ENCODE measurements at places on chromosomes 2 and 18.
A peak's percentile ranks its signal among the peaks of the same experiment; 100 is the strongest.

DNA sequence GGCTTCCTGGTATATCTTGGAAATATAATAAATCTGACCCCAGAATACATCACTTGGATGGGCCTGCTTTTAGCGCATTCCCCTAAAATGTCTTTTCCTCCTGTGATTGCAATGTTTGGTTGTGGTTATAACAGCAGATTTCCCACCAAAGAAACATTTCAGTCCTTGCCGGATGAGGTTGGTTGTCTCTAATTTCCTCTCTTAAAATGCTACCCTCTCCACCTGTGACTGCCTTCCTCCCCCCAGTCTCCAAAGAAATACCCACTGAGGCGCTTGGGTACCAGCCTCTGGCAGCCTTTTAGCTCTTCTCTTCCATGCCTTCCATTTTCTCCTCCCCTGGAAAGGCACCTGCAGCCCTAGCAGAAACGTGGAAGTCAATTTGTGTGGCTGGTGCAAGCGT, 102.1 kb upstream of the SIX3 start:
- no peak for DNase-seq

DNA sequence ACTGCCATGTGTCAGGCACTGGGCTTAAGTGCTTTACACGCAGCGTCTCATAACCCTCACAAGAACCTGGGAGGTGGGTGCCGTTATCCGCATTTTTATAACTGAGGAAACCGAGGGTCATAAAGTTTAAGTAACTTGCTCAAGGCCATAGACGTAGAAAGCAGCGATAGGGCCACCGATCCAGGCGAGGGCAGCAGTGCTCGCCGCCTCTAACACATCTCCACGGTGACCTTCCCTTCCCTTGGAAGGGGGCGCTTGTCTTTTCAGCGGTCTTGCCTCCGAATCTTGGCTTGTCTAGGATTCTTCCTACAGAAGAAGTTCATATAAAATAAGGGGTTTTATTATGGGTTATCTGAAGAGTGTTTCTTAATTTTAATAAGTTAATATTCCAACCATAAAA, 186.6 kb downstream of the GBX2 start:
- no peak for DNase-seq

DNA sequence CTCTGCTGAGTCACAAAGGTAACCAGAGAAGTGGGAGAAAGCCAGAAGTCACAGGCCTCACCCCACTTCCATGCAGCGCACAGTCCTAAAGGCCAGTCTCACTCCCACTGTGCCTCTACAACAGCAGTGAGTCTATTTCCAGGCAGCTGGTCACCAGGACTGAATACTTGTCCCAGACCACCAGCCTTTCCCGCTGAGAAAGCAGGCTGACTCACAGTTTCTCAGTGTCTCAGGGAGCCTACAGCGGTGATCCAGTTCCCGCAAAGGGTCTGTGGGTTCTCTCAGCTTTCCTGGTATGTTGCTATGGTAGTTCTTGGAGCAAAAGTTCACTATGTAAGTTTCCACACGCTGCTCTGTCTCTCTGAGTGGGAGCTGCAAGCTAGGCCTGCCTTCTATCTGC, 622.5 kb downstream of the RNF144A start:
- DNase-seq: no peak

DNA sequence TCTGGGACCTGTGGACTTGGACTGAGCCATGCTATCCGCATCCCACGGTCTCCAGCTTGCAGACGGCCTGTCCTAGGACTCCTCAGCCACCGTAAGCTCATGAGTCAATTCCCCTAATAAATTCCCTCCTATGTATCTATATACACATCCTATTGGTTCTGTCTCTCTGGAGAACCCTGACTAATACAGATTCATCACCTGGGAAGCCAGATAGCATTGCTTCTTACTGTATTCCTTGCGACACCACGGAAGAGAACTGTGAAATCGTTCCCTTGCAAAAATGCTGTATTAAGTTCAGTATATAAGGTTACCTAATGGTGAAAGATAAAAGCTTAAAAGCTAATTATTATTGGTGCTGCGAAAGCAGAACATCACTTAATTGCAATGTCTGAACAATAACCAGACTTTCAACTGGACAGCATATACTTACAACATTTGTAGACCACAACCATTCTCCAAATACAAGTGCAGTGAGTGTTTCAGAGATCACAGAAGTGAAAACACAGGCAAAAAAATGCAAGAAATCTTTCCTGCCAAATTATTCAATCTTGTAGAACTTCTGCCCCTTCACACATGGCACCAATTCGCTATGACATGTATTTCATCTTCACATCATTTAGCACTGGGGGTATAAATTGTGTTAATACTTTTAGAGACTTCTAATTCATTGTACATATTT, 352.9 kb downstream of the TXNL1 start:
- no peak for DNase-seq

- DNase-seq: no peak
Observed at GRCh38 chr2:239440511-239440959, 39.7 kb upstream of the HDAC4 start.

GRCh38 chr2:110166266-110166665, 38.5 kb downstream of the NPHP1 start:
- no peak for DNase-seq

- no peak for DNase-seq
Observed at GRCh38 chr2:27573452-27573851, 9.4 kb upstream of the ZNF512 start.

- no peak for DNase-seq
Observed at GRCh38 chr2:55134316-55134706, 84.1 kb upstream of the RTN4 start.

- DNase-seq: no peak
Observed at GRCh38 chr2:23354554-23354953, 30.4 kb upstream of the KLHL29 start.

DNA sequence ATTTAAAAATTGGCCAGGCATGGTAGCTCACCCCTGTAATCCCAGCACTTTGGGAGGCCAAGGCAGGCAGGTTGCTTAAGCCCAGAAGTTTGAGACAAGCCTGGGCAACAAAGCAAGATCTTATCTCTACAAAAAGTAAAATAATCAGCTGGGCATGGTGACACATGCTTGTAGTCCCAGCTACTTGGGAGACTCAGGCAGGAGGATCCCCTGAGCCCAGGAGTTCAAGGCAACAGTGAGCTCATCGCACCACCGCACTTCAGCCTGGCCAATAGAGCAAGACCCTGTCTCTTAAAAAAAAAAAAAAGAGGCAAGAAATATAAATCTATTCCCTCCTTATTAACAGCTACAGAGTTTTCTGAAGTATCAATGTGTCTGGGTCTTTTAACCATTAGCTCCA, 51.9 kb downstream of the ESCO1 start:
- DNase-seq: no peak

DNA sequence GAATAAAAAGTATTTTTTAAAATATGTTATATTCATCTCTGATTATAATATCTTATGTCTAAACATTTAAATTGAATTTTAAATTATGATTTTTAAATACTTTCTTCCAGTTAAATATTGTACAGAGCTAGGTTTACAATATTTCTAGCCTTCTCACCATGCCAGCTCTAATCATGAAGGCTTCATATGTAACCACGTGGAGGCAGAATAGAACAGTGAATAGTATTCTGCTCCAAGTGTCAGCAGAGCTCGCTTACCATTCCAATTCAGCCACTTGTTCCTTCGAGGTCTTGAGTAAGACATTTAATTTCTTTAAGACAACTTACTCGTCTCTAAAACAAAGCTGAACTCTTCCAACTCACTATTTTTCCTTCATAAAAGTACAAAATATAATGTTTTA, 871.8 kb downstream of the SUCLG1 start:
- no peak for DNase-seq

- DNase-seq: no peak
Observed at GRCh38 chr2:68686178-68686577, 42.8 kb downstream of the PROKR1 start.

GRCh38 chr2:233416706-233417105, 62.4 kb downstream of the DGKD start:
- no peak for DNase-seq

DNA sequence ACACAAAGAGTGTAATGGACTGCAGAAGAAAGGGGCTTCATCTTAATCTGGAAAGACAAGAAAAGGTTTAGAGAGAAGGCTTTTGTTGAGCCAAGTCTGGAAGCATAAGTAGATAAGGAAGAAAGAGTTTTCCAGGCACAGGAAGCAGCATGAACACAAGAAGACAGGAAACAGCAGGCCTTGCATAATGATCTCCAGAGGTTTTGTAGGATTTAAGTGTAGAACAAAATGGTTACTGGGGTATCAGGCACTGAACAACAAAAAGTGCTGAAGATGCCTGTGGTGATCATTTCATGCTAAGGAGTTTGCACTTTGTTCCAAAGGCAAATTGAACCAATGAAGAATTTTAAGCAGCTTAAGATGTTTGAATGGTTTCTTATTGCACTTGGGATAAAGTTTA, 281.6 kb upstream of the TANK start:
- no peak for DNase-seq

GRCh38 chr2:206792645-206793044, 27.2 kb downstream of the FASTKD2 start:
- DNase-seq: no peak

- no peak for DNase-seq
Observed at GRCh38 chr2:47060652-47061170, 94.4 kb downstream of the STPG4 start.

GRCh38 chr2:69830045-69830905, 815 bp downstream of the GMCL1 start:
- DNase-seq: peak; percentile 17

DNA sequence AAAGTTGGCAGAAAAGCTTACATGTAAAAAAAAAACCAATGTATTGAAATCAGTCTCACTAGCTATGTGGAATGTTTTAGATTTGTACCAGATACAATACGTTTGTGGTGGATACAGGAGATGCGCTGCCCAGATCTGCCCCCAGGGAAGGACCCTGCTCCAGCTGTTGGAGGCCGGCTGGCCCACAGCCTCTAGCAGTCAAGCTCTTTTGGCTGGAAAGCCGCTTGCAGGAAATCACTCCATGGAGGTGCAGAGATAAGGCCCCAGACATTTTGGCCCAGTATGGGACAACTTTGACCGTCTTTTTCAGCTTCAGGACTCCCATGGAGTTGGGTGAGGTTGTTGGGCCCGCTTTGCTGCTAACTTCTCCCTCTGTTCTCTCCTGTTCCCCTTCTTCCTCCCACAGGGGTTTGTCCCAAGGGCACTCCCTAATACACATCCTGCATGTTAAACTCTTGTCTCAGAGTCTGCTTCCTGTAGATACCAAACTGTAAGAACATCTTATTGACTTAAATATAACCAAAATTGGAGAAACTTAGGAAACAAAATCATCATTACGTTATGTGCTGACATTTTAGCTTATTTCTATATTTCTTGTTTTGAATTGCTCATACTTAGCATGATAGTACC, 1.7 kb upstream of the QPCT start:
- no peak for DNase-seq

DNA sequence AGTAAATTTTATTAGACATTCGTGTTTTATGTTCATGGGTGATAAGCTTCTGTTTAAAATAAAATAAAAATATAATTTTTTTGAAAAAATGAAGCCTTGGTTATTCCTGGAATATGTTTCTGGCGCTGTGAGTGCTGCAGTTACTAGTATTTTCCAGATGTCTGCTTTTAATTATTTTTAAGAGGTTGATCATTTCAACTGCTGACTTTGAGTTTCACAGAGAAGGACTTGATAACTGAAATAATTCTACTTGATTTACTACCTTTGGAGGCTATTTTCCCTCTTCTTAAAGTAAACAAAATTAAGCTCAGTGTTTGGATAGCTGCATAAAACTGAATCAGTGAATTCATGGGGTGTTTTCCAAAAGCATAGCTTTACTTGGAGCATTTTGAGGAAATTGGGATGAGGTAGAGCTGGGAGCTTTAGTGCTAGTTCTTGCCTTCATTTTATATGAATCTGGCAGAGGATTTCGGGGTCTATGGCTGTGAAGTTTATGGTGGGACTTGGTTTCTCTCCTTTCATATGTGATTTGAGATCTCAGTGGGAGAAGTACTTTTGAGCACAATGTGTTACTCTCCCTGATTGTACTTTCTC, 666.5 kb downstream of the DCDC2C start:
- DNase-seq: no peak

DNA sequence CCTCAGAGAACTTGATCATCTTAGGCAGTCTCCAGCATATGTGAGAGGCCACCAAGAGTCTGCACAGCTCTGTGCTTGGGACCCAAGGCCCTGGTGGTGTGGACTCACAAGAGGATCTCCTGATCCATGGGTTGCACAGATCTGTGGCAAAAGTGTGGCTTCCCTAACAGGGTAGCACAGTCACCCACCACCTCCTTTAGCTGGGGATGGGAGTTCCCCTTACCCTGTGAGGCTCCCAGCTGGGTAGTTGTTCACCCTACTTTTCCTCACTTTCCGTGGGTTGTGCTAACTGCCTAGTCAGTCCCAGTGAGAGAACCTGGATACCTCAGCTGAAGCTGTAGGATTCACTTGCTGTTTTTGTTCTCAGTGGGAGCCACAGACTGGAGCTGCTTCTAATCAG, 123.7 kb downstream of the FTCDNL1 start:
- DNase-seq: no peak

DNA sequence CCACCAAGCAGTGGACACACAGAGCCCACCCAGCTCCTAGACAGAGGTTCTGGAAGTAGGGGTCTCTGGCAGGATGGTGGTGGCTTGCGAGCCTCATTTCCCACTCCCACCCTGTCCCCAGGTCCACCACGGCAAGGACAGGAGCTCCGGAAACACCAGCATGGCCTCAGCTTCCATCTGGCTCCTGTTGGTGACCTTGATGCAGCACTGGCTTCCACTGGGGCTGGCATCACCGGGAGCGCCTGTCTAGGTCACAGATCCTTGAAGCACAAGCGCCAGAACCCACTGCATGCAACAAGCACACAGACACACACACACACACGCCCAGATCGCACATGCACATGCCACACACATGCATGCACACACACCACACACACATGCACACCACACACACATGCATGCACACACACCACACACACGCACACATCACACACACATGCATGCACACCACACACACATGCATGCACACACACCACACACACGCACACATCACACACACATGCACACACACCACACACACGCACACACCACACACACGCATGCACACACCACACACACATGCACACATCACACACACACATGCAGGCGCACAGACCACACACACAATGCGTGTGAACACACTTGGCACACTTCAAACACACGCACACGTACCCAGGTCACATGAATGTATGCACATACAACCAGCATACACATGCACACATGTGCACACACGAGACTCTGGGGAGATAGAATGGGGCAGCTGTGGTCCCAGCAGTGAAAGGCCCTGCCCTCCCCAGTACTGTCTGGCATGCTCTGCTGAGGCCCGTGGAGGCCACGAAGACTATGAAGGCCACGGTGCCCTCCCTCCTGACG, 63.7 kb downstream of the TWIST2 start:
- no peak for DNase-seq
